ENCODE measurements at places on chromosomes 1 and 21. TPM values are rescaled to one million over a fixed set of nuclear protein-coding genes. Genes with fewer than 3 reads are reported as not detected.

VWA5B1 gene
- 0.27 TPM for total RNA-seq

DNA sequence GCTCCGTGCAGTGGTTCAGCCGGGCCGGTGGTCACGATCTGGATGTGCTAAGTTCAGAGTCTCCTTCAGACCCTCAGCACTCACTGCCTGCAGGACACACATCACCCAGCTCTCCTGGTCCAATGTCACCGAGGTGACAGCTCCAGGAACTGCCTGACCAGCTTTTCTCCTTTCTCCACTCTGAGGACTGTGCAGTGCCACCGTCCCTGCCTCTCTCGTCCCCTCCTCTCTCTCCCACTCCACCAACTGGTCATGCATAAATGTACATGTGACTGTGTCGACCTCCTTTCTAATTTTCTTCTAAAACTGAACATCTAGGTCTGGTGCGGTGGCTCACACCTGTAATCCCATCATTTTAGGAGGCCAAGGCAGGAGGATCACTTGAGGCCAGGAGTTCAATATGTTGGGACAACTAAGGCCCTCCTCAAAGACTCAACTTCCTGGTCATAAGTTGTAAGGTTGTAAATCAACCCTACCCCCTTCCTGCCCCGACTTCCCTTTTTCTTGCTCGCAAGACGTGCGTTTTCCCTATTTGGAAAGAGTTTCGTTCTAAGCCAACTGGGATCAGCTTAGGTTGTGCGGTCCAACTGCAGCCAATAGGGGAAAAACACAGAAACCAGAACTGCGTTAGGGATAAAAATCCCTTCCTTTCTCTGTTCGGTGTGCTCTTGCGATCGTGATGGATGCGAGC, 53.1 kb downstream of the MEGF6 start:
- no peak for DNase-seq

DNA sequence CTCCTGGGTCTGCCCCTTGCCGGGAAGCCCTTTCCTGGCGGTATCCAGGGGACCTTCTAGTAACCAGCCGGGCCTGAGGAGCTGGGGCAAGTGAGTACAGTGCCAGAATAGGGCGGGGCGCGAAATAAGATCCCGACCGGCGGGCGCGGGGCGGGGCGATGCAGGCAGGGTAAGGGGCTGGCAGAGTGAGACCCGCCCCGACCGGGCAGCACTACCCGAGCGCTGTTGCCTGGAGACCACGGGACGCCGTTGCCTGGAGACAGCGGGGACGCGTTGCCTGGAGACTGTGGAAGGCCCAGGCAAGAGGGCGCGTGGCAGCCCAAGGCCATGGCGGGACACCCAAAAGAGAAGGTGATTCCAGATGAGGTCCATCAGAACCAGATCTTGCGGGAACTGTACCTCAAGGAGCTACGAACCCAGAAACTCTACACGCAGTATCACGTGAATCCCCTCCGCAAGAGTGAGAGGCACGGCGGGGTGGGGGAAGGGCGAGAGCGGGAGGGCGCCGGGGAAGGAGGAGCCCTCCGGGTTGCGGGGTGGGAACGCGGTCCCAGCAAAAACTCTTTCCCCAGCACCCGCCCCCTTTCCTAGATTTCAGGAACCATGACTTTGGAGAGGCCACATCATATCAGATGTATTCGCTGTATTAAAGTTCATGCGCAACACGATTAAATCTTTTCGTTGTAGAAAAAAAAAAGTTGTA, 24.3 kb downstream of the EBNA1BP2 start:
- peak; percentile 82 for DNase-seq

GRCh38 chr1:81225789-81226602, 574.7 kb upstream of the ADGRL2 start:
- DNase-seq = no peak

- DNase-seq = no peak
Measured at GRCh38 chr1:236315518-236315917, 33.8 kb upstream of the ERO1B start.

- peak; percentile 87 for DNase-seq
Measured at GRCh38 chr1:232477728-232478127, 152.2 kb downstream of the SIPA1L2 start.

DNA sequence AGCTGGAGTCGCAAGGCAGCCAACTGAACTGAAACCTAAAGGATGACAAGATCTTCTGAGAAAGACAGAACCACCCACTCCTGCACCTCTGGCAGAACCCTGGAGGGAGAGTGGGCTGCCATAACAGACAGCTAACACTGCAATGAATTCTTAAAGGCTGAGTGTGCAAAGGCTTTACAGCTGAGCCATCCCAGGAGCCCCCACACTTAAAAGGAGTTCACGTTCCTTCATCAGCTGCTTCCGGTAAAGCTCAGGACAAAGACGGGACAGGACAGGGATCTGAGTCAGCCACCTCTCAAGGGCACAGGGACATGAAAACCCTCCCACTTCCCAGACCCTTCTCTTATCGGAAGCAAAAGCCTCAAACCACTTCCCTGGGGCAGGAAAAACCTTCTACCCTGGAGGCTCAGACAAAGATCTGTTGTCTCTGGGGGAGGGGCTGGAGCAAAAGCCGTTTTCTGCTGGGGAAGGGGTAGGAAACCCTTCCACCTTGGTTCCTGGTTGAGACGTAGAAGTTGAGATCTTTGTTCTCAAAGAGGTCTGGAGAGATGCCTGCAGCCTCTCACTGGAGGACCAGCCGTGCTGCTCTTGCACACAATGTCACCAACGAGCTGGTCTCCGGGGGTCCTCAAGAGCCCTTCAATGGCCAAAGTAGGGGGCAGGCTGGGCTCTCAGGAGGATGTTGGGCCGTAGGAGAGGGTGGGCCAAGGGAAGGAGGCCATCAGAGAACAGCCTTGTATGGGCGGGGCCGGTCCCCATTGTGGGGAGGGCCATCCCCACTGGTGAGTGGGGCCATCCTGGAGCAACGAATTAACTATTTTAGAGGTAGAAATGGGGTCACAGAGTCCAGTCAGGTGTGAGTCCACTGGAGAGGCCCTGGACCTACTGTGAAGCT, 452.4 kb downstream of the PTPRU start:
- DNase-seq = peak; percentile 72

TADA1 gene
- total RNA-seq = 11.6 TPM

DNA sequence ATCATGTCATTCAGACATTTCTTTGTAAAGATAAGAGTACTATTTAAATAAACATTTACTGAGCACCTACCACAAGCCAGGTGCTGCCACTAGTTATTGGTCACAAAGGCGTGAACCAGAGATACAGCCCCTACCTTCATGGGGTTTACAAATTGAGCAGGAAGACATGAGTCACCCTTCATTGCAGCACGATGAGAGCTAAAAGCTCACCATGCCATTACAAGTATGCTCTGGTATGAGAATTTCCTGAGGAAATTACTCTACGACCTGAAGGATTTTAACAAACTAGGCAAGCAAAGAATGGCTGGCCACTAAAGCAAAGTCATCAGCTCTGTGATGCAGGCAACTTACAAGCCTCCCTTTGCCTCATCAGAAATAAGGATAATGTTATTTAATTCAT, 346.8 kb downstream of the BRINP2 start:
- peak; percentile 29 for DNase-seq

- DNase-seq = peak; percentile 33
Measured at GRCh38 chr1:39507230-39507928, 15.9 kb downstream of the BMP8A start.

CYP4Z1 gene
- not detected for total RNA-seq

DNA sequence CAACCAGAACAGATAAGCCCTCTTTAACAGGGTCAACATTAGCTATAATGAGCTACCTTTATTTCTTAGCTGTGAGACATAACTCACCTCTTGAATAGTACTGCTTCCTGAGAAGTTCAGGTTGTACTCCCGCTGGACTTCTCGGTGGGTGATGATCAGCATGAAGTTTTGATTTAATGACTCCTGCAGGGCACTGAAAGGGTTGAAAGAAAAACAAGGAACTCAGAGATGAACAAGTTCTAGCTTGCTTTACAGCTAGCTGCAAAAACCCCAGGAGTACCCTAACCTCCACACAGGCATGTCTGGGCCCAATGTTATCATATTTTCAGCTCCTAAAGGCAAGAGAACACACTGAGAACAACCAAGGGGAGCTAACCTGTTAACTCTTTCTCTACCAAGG, 254.4 kb downstream of the FAF1 start:
- DNase-seq = no peak

PRAMEF20 gene
- not detected for total RNA-seq

OVAAL gene
- 1.1 TPM for total RNA-seq

CHI3L1 gene
- total RNA-seq = not detected

DNA sequence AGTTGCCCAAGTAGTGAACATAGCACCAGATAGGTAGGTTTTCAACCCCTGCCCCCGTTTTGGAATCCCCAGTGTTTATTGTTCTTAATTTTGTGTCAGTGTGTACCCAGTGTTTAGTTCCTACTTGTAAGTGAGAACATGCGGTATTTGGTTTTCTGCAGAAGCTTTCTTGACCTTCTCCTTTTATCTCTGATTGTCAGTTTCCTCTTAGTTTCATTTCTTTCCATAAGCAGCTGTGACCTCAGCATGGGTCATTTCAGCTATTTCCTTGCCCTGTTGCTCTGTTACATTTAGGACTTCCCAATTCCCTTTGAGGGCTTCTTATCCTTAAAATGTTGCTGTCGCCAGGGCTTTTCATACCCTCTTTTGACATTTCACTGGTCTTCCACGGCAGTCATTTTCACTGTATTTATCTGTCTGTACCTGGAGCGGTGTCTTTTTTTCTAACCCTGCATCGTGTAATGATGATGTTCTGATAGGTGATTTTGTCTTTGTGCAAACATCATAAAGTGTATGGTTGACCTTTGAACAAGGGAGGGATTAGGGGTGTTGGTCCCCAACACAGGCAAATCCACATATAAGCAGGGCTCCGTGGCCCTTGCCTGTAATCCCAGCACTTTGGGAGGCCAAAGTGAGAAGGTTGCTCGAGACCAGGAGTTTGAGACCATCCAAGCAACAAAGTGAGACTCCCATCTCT, 15.0 kb downstream of the ITSN1 start:
- DNase-seq = peak; percentile 55

- DNase-seq = no peak
Measured at GRCh38 chr1:43274125-43274803, 4.5 kb downstream of the TMEM125 start.

GRCh38 chr1:157124855-157125254, 13.3 kb downstream of the ETV3 start:
- no peak for DNase-seq

GRCh38 chr21:34061983-34062382, 11.4 kb upstream of the MRPS6 start:
- DNase-seq = no peak

DNA sequence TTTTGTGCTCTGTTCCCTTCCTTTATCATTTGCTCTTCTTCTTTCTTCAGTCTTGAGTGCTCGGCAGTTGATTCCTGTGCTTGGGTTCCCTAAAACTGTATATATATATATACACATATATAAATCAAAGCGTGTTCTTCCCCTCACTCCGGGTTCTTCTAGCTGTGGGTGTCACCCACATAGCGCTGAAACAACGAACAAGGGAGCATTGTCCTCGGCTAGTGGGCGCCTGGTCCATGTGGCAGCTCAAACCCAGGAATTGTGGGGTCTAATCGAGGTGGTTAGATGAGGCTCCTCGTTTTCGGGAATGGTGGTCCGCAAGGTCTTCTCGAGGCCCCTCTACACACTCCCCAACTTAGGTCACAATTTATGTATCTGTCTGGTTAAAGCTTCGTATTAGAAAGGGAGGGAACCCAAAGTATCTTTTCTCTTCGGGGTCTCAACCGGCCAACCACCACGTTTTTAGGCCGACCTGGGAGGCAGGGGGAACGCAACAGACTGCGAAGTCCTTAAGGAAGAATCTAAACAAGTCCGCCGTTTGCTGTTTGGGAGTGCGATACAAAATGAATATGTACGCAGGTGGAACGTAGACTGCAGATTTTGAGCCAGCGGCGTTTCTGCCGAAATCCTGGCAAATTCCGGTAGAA, 504 bp upstream of the SDHC start:
- DNase-seq = no peak

DNA sequence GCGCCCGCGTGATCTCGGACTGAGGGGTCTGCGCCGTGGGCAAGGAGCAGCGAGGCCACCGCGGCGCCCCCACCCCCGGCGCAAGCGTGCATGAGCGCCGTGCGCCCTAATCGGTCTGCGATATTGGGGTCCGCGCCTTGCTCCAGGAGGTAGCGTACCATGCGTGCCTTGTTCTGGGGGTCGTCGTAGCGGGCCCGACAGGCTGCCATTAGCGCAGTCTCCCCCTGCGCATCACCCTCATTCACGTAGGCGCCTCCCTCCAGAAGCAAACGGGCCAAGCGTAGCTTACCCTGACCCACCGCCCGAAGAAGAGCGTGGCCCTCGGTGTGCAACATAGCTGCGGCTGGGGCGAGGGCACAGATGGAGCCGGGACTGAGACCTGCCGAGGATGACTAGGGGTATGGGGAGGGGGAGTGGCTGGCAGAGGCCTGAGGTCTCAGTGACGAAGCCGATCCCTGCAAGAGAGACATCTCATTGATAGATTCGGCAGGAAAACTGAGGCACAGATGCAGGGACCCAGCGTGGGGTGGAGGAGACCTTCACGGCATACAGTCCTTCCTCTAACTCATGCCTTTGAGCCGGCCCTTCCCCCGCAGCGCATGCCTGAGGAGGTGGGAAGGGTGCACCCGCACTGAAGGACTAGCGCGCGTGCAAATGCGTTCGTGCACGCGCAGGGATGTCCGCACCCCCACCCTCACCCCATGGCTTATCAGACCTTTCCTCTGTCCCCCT, 2.8 kb downstream of the ANKRD34A start:
- DNase-seq = peak; percentile 28

LRRC71 gene
- total RNA-seq = 0.11 TPM

DNA sequence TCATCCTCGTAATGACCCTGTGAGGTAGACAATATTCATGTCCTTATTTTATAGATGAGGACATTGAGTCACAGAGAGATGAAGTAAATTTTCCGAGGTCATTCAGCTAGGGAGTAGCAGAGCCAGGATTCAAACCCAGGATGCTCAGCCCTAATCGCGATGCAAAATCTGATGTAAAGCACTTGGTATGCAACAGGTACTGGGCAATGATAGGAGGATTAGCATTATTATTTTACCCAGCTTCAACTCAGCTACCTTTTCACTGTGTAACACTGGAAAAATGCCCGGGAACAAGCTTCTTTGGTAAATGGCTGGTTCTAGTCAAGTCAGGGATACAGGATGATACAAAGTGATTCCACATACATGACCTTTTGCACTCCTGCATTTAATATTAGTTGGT, 88.7 kb downstream of the ATP1A1 start:
- no peak for DNase-seq

DNA sequence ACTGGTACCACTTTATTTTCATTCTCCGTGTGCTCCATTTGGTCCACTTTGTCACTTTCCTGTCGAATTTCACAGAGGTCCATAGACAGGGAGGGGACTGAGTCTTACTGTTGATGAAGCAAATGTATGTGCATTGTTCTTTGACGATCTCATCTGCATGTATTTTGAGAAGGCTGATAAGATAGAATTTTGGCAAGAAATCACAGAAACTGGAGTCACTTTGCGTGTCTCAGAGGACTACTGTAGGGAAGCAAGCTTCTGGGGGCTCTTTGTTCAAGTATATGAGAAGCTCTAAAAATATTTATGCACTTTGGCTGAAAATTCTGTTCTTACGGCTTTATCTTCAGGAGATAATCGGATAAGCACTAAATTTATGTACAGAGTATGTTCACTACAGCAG, 78.1 kb downstream of the PCBP3 start:
- peak; percentile 48 for DNase-seq
